ENCODE measurements at places on chromosomes 1 and 21. TPM values are rescaled to one million over a fixed set of nuclear protein-coding genes. Genes with fewer than 3 reads are reported as not detected.

The B4GALT2 gene
- 89.4 TPM for total RNA-seq

The LRRC8D gene
- total RNA-seq, result 48.7 TPM

The UMODL1 gene
- not detected for total RNA-seq

The SPTA1 gene
- not detected for total RNA-seq

The NEXN gene
- 26.5 TPM for total RNA-seq

The SPRR1B gene
- not detected for total RNA-seq

The ZBTB8B gene
- under 0.01 TPM for total RNA-seq

All from cardiac atrium fibroblast (primary cell).